ENCODE measurements at places on chromosomes 5 and 9.
A peak's percentile ranks its signal among the peaks of the same experiment; 100 is the strongest.

- no peak for DNase-seq
These were observed 27.1 kb downstream of the FRMD3 start for GRCh38 chr9:83511051-83511450.

GRCh38 chr9:26142201-26142600, 464.0 kb upstream of the TUSC1 start:
- DNase-seq, result no peak

GRCh38 chr9:68832861-68833518, 128.0 kb downstream of the PIP5K1B start:
- no peak for DNase-seq

- no peak for DNase-seq
These were observed 178.3 kb upstream of the ACOT12 start for GRCh38 chr5:81572201-81572600.

GRCh38 chr5:159199780-159200179, 9.6 kb downstream of the RNF145 start:
- DNase-seq, result no peak

- DNase-seq, result no peak
These were observed 55.4 kb downstream of the SNCAIP start for GRCh38 chr5:122367456-122367855.

DNA sequence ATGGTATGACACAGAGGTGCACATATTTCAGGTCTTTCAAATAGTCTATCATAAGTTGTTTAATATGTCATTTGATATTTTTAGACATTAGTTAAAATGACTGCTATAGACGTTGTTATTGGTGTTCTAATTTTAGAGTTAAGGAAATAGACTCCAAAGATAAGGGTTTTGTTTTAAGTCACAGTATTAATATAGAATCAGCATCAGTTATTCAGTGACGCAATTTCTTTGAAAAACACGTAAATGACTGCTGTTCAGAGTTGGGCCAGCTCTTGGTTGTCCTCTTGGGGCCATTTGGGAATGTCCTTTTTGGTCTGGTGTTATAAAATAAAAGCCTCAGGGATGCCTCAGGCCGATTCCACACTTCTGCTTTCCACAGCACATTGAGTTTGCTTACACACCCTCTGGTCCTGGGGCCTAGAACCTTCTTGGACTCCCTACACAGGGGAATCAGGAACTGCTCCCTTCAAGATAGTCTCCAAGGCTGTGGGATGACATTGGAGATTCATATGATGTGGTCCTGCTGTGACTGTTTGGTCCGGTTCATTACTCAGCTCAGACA, 14.3 kb downstream of the OTULIN start:
- no peak for DNase-seq

GRCh38 chr9:120486347-120486746, 93.6 kb downstream of the CDK5RAP2 start:
- no peak for DNase-seq

GRCh38 chr5:22372376-22372775, 480.8 kb downstream of the CDH12 start:
- DNase-seq, result no peak

GRCh38 chr5:6090079-6090654, 288.2 kb downstream of the MED10 start:
- no peak for DNase-seq

DNA sequence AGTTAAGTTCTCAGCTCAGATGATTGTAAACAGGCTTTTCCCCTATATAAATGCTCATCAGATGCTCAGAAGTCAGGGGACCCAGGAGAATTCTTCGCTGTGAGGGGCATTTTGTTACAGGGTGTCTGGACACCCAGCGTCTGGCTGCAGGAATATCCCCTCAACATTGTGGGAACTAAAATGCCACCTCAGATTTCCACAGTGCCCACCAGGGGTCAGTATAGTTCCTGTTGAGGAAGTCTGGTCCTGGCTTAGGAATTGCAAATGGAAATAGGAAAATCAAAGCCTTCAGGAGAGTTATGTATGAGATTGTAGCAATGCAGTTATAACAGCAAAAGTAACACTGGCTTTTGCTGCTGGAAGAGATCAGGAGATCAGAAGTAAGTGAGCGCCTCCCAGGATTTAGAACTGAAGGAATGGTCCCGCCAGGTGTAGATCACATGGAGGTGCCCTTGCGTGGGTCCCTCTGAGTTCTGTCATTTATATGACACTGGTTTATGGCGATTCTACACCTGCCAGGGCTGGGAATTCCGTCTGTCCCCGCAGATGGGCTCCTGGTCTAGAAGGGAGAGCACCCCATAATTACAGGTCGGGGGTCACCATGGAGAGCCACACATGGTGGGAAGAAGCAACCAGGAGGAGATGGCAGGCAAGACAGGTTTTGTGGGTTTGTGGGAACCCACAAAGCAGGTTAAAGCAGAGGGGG, 47.1 kb upstream of the CTSL start:
- DNase-seq, result peak; percentile 79

- DNase-seq, result no peak
These were observed 1312.7 kb upstream of the ACO1 start for GRCh38 chr9:31071606-31072286.

GRCh38 chr9:16743375-16743774, 127.1 kb downstream of the BNC2 start:
- DNase-seq, result no peak

DNA sequence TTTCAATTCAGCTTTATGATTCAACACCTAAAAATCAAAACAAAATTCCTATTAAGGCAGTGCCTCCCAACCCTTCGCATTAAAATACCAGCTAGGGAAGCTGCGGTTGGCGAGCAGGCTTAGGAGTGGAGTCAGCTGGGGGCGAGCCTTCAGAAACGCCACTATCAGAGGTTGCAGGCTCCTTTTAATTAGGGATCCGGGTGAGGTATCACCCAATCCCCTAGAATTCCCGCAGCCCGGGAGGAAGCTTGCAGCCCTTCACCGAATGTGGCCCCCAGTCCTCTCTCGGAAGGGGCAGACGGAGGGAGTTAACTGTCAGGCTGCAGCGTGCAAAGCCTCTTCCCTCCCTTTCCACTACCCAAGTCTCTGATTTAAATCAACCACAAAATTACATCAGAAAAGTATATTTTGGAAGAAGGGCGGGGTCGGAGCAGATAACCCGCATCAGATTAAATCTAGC, 1.7 kb downstream of the STC2 start:
- no peak for DNase-seq

- no peak for DNase-seq
These were observed 182.5 kb upstream of the PIK3R1 start for GRCh38 chr5:68033029-68033428.

GRCh38 chr5:10623305-10623910, 59.5 kb downstream of the ANKRD33B start:
- DNase-seq, result no peak

DNA sequence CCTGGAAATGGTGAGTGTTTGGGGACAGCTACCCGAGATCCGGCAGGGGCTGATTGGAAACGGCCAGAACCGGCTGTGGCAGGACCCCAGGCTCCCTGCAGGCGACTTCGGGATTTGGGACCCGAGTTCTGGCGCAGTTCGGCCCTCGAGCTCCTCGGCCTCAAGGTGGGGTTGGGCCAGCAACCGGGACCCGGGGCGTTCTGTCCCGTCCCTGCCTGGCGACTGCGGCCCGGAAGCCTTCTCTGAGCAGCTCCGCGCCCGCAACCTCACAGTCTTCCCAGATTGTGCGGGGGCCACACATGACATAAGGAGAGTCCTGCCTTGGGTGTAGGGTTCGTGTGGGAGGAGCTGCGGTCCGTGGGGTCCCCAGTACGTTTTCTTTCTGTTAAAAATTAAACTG, 23.2 kb upstream of the NEURL1B start:
- DNase-seq, result no peak

DNA sequence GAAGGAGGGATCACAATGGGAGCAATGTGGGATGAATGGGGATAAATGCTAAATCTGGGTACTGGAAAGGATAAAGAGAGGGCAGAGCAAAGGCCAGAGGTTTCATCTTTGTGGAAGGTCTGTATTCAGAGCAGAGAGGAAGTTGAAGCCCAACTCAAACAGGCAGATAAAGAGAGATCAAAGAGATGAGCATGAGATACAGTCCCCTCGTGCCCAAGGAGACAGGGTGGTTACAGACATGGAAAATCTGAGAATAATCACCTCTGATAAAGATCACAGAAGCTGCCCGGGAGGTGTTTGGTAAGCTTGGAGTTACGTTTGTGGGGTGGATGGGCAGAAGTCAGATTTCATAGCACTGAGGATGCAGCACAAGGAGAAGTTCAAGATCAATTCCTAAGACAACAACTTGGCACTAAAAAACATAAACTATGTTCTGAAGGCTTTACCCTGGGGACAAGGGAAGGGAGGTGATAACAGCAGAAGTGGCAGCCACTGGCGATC, 459 bp upstream of the ERAP2 start:
- no peak for DNase-seq

GRCh38 chr5:74798977-74799911, 32.2 kb downstream of the NSA2 start:
- no peak for DNase-seq

DNA sequence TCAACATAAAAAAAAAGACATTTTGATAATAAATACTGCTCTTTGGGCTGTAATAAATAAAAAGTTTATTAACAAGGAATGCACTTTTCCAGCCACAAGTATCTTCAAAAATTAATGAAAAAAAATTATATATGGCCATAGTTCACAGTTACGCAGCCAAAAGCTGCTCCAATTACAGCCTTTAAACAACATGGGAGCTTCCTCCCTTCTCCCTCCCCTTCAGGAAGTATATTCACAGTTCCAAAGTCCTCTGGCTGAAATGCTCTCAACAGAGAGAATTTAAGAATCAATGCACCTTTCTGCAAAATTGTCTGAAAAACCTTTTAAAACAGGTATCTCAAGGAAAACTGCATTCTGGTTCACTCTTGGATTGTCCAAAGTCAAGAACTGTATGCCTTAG, 5.9 kb downstream of the PLK2 start:
- DNase-seq, result no peak

- no peak for DNase-seq
These were observed 21.2 kb downstream of the RASGEF1C start for GRCh38 chr5:180187767-180188166.

GRCh38 chr5:14240359-14240758, 97.2 kb downstream of the TRIO start:
- DNase-seq, result no peak

GRCh38 chr9:87853302-87853701, 29.4 kb upstream of the SPATA31E1 start:
- no peak for DNase-seq

- no peak for DNase-seq
These were observed 68.8 kb downstream of the C9orf50 start for GRCh38 chr9:129552064-129552463.

DNA sequence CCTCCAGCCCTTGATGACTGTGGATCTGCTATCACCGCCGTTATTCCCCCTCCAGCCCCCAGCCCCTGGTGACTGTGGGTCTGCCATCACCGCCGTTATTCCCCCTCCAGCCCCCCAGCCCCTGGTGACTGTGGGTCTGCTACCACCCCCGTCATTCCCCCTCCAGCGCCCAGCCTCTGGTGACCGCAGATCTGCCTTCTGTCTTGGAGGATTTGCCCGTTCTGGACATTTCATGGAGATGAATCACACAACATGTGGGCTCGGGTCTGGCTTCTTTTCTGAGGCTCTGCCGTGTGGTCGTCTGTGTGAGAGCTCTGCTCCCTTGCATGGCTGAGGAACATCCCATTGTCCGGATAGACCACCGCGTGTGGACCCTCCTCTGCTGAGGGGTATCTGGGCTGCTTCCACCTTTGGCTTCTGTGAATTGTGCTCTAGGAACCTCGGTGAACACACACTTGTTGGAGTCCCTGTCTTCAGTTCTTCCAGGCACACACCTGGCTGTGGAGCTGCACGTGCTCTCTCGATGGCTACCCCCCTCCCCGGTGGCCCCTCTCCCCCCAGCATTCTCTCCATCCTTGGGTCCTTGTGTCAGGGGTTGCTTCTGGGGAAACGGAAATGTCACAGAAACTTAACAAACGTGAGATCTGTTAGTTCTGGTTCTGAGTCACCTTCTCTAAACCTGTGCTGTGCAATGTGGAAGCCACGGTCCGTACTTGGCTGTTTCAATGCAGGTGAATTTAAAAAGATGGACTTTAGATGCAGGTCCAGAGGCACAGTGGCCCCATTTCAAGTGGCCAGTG, 105.3 kb upstream of the COL5A1 start:
- no peak for DNase-seq

GRCh38 chr9:101387871-101388506, 3.2 kb upstream of the BAAT start:
- no peak for DNase-seq

DNA sequence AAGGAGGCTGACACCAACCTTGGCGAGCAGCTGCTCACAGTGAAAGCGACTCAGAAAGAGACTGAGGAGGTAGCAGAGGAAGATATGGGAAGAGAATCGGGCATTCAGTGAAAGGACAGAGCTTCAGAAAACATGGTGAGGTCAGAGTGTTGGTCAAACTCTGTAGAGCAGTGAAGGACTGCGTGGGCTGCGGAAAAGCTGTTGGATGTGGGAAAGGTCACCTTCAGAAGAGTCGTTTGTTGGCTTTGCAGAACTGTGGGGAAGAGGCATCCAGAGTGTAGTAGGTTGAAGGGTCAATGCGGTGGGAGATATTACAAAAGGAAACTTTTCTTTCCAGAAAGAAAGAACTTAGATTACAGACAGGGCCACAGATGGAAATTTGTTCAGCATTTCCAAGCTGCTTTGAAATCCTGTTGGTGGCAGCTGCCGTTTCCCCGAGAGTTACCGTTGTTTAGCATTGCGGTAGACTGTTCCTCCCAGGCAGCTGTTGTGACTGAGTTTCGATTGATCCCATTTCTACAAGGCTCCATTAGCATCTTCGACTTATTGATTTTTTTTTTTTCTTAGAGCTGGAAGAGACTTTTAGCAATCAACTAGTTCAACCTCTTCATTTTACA, 58.3 kb upstream of the AFAP1L1 start:
- no peak for DNase-seq

GRCh38 chr5:100566382-100567141, 31.4 kb downstream of the FAM174A start:
- no peak for DNase-seq

GRCh38 chr5:58149345-58149744, 310.5 kb downstream of the PLK2 start:
- no peak for DNase-seq
